Neural progenitor cell (in vitro differentiated cells): ENCODE measurements at places on chromosomes 4 and X. TPM values are rescaled to one million over a fixed set of nuclear protein-coding genes. Genes with fewer than 3 reads are reported as not detected.
A peak's percentile ranks its signal among the peaks of the same experiment; 100 is the strongest.

- no peak for DNase-seq
Measured at GRCh38 chrX:130144509-130144908, 21.1 kb downstream of the AIFM1 start.

GRCh38 chrX:119871245-119871598, 311 bp downstream of the RNF113A start:
- no peak for DNase-seq

DNA sequence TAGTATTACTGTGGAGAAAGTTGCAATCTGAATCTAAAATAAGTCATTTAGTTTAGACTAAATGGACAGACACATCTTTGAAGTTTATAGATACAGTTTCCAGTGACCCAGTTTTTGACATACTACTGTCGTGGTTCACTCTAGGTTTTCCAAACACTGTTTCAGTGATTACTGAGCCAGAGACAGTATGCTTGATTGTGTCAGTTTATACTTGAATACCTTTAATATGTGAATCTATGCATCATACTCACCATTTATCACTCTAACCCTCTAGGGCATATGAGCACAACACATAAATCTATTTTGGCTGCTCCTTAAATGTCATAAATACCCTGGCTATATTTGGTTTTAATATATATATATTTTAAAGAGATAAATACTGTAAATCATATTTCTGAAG, 173.5 kb downstream of the GRID2 start:
- DNase-seq, result no peak

DNA sequence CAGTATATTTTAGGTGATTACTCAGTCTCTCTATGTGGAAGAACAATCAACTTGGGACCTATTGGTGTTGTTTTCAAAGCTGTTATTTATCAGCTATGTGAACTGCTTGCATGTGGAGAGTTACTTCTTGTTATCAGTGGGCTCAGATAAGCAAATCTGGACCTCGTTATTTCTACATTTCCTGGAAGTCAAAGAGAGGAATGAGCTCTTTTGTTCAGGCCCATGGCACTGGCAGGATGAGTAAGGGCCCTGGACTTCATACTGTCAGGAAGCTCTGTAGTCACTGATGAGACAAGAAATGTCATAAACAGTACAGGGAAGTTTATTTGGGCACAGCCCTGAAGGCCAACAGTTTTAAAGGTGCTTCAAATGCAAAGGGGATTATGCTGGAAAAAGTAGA, 760.6 kb upstream of the EPHA5 start:
- DNase-seq, result peak; percentile 30

GRCh38 chrX:18714910-18715309, 7.5 kb downstream of the PPEF1 start:
- no peak for DNase-seq

DNA sequence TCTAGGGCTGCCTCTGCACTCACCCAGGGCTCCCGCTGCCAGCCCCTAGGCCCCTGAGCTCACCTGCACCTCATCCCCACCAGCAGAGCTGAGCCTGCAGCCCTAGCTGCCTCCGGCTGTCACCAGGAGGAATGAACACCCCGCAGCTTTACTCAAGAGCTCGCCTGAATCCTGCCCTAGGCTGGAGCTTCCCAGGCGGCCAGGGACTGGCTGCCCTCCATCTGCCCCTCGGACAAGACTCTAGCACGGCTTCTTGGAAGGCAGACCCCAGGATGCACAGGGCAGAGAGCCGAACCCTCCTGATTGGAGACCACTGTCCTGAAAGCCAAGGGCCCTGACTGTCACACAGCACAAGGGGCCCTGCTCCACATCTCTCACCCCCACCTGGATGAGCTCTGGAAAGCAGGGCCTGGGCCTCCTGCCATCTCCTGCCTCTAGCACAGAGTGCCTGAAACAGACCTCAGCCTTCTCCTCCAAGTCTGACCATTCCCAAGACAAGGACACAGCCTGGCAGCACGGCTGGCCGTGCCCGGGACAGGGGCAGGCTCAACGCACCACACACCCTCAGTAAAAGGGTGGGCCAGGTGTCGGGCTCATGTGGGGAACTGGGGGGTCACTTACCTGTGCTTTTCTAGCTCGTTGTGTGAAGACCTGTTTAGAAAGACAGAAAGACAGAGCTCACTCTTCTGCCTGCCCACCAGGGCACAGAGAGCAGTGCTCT, 4.4 kb downstream of the MXD4 start:
- no peak for DNase-seq

DNA sequence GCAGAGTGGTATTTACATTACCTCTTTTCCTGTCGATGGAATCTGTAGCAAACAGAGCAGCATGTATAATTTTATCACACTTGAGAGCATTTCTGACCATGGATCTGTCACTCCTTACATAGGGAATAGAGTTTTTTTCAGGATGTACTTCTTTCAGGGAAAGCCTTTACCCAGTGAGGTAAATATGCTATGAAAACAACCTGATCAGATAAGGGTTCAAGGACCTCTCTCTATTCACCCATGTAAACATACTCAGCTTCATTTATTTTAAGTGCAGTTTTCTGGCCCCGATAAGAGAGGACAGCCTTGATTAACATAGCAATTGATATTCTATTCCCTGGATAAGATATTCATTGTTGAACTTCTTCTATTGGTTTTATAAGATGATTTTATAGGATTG, 87.3 kb upstream of the ESX1 start:
- DNase-seq, result no peak

DNA sequence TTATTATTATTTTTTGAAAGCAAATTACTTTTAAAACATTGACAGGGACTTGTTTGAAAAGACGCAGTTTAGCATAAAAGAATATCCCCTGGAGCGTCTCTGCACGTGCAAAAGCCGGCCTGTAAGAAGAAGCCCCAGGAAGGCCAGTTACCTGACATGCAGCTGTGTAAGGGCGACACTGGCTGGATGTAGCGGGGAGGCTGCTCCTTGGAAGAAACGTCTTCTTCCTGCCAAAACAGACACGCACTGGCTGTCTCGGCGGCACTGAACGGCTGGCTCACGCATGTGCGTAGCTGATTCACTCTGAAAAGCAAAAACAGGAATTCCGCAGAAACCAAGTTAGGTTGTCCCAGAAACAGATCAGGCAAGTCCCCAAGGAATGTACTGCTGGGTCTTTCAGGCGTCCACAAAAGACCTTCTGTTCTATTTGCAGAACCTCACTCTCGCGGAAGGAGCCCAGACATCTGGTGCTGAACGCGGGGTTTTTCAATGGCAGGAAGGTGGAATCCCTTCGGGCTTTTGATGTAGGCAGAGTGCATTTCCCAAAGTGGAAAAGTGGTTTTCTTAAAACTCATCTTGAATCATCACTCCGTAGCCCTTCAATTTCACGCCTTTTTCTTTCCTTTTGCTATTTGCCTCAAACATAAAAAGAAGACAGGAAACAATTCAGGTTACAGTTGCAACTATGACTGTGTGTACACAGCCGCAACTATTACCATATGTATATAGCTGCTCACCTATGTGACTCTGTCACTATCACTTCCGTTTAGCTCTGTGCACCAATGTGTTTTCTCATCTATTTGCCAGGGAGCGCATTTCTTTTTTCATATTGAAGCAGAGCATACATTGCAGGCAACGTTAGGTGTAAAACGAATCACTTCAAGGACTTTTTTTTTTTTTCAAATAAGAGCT, 38.1 kb upstream of the ARSH start:
- DNase-seq, result peak; percentile 66

DNA sequence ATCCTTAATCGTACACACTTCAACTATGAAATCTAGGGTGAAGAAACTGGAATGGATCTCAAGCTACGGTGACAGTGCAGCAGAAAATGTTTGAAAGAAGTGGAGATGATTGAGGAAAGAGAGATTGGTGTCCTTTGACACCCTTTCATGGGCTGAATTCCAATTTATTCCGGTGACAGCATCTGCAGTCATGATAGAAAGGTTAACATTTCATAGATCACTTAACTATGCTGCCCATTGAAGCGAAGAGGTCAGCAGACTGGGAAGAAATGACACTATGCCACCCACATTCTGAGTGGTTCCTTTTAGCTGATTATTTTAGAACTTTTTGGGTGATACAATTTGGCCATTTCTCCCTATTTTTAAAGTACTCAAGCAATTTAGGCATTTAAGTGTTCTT, 82.3 kb downstream of the DNAAF6 start:
- no peak for DNase-seq

- no peak for DNase-seq
Measured at GRCh38 chr4:69649207-69649606, 3.8 kb downstream of the UGT2A1 start.

DNA sequence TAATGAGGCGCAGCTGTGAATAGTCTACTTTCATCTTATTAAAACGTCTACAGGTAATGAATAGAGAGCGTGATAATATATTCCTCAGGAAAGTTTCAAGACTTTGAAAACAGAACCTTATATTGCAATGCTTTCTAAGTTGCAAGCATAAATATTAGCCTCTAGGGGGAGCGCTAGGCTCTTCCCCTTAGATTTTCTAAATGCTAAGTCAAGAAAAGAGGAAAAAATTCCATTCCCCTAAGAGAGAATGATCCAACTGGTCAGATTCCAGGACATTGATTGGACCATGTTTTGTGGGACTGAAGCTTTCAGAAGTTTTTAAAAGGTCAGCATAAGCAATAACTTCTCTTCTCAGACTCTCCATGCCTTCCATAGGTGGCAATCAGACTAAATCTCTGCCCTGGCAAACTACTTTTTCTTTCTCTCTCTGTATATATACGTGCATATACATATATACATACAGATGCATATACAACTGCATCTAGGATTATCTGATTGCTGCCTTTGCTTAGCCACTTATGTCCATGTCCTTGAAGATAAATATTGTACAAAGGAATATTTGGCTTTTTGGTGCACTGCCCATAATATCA, 492.9 kb downstream of the INPP4B start:
- DNase-seq, result peak; percentile 85

DNA sequence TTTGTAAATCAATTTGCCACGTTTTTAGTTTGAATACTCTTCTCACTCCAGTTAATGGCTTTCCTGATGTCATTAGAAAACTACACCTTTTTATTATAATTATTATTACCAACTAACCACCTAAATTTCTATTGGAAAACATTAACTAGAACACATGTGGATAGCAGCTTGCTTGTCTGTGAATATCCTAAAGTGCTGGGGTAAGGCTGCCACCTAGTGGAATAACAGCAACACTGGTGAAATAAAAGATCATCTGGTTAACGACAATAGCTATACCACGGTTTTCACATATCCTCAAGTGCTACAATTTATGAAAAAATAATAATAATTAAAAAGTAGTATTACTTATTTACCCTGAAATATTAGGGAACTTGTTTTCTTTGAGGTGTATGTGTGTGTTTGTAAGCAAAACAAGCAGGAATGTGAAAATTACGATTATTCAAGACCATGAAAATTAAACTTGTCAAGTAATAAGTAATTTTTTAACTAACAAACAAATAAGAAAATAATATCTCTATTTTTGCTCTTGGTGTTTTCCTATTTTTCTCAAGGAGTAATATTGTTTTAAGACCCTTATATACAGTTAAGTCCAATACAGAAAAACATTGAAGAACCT, 130.1 kb upstream of the TECRL start:
- DNase-seq, result peak; percentile 68

GRCh38 chr4:153221783-153222706, 17.8 kb downstream of the TRIM2 start:
- DNase-seq, result peak; percentile 91

DNA sequence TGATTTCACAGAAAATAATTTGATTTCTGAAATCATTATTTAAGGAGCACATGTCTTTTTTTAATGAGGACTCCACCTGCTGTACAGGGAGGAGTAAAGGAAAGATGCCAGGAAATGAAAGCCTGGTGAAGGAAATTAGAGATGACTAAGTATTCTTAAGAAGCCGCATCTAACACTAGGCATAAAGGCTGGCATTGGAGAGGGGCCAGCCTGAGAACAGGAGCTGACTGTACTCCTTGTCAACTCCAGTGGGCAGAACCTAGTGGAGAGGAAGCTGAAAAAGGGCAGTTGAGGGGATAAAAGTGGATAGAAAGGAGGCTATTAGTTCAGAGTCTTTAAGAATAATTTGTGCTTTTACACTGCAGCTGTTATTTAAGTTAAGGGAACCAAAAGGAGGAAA, 393.0 kb downstream of the PPP1R2C start:
- DNase-seq, result no peak

GRCh38 chr4:99749445-99750391, 66.9 kb upstream of the DAPP1 start:
- no peak for DNase-seq

- no peak for DNase-seq
Measured at GRCh38 chr4:42566835-42567234, 90.1 kb downstream of the ATP8A1 start.

DNA sequence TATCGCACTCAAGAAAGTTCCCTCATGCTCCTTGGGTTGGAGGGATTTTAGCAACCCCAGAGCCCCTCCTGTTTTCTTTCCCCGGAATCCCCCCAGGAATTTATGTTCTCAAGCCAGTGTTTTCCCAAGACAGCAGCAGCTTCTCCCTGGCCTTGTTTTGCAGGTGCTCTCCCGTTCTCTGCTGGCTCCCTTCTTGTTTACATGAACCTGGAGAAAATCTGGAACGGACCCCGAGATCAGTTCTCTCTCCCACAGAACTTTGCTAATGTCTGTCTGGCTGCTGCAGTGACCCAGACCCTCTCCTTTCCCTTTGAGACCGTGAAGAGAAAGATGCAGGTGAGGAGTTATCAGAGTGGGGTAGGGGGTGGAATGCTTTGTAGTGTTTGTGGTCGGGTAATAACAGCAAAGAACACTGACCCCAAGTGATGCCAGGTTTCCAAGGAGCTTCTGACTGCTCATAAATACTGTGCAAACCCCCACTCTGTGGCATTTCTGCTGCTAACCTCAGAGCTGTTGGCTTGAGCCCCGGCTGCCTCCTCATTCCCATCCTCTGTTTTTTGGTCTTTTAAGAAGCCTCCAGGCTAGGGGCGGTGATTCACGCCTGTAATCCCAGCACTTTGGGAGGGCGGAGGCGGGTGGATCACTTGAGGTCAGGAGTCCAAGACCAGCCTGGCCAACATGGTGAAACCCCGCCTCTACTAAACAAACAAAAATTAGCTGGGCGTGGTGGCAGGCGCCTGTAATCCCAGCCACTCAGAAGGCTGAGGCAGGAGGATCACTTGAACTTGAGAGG, 11.1 kb downstream of the SLC25A43 start:
- DNase-seq, result no peak

- peak; percentile 91 for DNase-seq
Measured at GRCh38 chrX:72131317-72132294, at the start of gene RTL5. Gene RTL5 (minus strand): TSS chrX:72131915.

DNA sequence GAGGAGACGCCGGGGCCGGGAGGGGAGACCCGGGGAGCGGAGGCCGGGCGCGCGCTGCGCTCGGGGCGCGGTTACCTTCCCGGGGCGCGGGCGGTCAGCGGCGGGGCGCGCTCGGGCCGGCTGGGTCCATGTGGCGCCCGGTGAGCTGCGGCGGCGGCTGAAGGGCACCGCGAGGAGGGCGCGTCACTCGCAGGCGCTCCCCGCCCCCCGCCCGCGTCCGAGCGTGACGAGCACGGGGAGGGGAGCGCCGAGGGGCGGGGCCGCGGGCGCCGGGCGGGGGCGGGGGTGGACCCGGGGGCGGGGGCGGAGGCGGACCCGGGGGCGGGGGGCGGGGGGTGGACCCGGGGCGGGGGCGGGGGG, at the start of gene CPLX1:
TSS of gene CPLX1 (minus strand) at position 159 of the 360 bp plus-strand sequence. CDS start 1,607 bp downstream, outside the sequence.
- DNase-seq, result peak; percentile 65

GLRA3 gene
- total RNA-seq, result not detected in 2 replicates

DCX gene
- total RNA-seq, result 4.7 and 4.8 TPM in 2 replicates

S100G gene
- not detected in 2 replicates for total RNA-seq

SH3BP2 gene
- 11.8 and 30.8 TPM in 2 replicates for total RNA-seq

GYPB gene
- total RNA-seq, result not detected in 2 replicates

MAGEA6 gene
- total RNA-seq, result not detected in 2 replicates

EGFL6 gene
- 0.19 and 1.2 TPM in 2 replicates for total RNA-seq

PIR gene
- 40.2 and 45.0 TPM in 2 replicates for total RNA-seq

POU3F4 gene
- not detected in 2 replicates for total RNA-seq
